Germinal center (tissue), 1 donor: ENCODE measurements at places on chromosomes 4 and X.
A peak's percentile ranks its signal among the peaks of the same experiment; 100 is the strongest.

GRCh38 chr4:40737879-40738278 is 11.9 kb upstream of the NSUN7 start:
- DNase-seq: no peak

- no peak for DNase-seq
Observed at GRCh38 chrX:21740329-21741274, 17.3 kb downstream of the SMPX start.

- DNase-seq: no peak
Observed at GRCh38 chr4:185115827-185116232, 27.2 kb upstream of the SLC25A4 start.

DNA sequence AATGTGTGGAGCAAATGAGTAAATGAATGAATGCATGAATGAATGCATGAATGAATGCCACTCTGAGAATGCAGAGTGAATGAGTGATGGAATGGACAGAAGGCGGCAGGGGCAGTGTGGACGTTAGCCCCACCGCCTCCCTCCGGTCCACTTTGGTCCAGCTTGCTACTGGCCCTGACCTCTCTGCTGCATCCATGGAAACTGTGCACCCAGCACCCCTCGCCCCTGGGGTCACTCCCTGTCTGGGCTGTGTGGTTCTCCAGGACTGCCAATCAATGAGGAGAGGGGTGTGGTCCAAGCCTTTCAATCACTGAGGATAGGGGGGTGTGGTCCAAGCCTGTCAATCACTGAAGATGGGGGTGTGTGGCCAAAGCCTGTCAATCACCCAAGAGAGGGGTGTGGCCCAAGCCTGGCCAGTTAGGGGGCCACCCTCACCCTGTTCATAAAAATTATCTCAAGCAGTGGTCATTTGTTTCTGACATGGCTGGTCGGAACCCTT is 39.2 kb upstream of the ASMTL start:
- DNase-seq: peak; percentile 79

- DNase-seq: no peak
Observed at GRCh38 chr4:185205697-185206342, 2.0 kb upstream of the CFAP97 start.

DNA sequence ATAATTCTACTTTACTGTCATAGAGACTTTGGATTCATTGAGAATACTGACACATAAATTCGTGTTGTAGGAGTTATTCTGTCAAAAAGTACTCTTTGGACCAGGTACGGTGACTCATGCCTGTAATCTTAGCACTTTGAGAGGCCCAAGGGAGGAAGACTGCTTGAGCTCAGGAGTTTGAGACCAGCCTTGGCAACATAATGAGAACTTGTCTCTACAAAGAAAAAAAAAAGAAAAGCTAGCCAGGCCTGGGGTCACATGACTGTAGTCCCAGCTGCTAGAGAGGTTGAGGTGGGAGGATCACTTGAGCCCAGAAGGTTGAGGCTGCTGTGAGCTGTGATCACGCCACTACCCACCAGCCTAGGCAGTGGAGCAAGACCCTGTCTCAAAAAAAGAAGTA is 54.9 kb downstream of the WDR19 start:
- no peak for DNase-seq

DNA sequence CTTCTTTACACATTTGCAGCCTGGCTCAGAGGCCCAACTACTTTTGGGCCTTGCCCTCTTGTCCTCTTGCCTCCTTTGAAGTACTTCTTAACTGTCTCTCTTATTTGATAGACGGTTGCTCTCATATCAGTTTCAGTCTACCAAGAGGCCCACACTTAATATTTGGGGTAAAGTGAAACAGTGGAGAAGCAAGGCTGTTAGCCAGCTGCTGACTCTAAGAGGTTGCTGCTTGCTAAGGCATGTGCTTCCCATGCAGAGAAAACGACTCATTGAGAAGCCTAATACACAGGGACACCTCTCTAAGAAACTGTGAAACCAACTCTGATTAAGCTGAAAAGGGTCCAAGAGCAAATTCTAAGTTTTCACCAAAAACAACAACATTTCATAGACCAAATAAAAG is 94.6 kb downstream of the PPP3CA start:
- DNase-seq: no peak

- no peak for DNase-seq
Observed at GRCh38 chr4:137956256-137956655, 285.9 kb downstream of the SLC7A11 start.

DNA sequence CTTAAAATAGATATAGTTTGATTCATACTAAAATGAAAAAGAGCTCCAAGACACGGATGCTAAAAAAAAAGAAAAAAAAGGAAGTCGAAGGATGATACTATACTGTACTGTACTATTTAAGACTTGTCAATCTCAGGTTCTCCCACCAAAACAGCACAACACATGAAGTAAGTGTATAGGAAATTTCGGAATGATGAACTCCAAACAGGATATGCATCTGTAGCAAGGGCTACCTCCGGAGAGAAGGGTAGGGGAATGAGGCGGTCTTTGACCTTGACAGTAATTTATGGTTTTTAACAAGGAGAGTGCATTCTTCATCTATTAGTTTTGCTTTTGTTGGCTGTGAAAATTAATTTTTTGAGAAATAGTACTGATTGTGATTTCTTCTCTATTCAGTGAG is 541 bp upstream of the FIP1L1 start:
- no peak for DNase-seq

- no peak for DNase-seq
Observed at GRCh38 chr4:74327762-74328161, 19.5 kb downstream of the EPGN start.

DNA sequence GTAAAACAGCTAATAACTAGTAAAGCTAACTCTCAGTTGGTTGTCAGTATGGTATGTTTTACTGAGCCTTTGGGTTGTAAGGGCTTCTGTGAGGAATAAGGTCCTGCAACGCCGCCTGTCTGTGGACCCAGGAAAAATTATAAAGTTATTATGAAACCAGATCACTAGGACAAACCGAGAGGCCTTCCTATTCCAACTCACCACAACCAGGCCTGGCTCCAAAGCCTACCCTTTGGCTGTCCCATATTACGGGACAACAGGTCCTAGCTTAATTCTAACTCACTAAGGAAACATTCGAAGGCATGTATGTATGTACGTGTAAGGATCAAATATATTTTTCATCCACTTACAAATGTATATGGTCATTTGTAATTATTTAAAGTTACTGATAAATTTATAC is 1.4 kb downstream of the ANKRD17 start:
- peak; percentile 47 for DNase-seq

DNA sequence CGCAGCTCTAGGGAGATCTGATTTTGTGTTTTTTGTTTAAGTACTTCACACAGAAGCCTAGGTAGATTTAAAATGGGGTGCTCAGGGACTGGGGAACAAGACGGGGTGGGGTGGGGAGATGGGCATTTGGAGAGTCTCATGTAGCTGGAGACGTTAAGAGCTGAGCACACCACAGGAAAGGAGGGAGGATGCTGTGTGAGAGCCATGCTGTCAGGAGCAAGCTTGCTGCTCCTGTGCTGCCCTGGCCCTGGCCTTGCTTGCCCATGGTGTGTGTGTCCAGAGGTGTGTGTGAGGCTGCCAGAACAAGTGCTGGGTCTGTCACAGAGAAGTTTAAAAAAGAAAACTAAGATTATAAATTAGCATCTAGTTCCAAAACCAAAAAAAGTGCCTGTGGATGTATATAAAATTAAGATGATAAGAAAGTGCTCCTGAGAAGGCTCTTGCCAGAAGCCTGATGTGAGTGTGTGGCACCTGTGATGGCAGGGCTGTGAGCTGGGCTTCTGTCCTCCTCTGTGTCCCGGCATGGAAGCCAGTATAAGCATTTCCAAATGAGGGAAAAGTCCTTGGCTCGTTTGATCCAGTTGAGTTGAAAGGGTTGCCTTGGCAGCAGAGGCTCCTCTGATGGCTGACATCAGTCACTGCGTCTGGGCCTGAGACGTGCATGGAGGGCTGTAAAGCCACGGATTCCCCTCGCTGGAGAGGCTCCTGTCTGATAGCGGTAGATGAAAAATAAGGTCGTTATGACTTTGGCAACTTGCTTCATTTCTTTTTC is 63.5 kb downstream of the NELFA start:
- DNase-seq: no peak
